Stimulated activated CD4-positive, alpha-beta T cell treated with anti-CD3 and anti-CD28 coated beads, Interleukin-15, amount 100 ng/mL, for 1 hour (primary cell): ENCODE measurements at places on chromosomes 3 and 15.

GRCh38 chr3:5073374-5074085 lies 48.6 kb upstream of the ARL8B start:
- DNase-seq, result no peak

- no peak for DNase-seq
Measured at GRCh38 chr15:73809728-73810501, 56.8 kb upstream of the INSYN1 start.

DNA sequence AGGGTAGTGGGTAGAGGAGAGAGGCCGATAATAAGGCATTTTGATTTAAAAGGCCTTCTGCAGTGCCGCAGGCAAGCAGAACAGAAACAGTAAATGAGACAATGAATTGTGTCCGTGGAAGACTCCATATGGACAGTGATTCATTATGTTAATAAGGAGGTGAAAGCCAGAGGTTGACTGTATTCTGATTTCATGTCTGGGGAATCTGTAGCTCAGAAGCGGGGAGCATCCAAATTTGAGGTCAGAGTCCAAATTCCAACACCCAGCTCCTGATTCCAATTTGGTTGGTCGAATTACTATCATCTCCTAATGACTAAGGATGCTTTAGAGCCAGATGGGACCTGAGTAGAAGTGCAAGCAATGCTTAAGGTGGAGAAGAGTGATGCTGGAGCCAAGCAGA lies 1.0 kb upstream of the TBC1D21 start:
- DNase-seq, result no peak

DNA sequence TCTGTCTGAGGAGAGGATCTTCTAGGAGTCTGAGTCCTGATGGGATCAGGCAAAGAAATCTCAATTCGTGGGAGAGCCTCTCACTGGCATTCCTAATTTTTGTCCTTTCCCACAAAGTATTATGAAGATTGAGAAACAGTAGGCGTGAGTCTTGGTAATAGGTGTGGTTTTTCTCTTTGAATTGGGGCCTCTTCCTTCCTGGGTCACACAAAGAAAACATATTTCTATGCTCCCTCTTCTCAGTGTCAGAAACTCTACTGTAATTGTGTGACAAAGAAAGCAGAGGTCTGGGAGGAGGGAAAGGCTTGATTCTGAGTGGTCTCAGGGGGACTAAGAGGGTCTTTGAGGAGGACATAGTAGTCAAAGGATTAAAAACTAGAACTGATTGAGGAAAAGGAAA lies 6.0 kb downstream of the GABRR3 start:
- no peak for DNase-seq

DNA sequence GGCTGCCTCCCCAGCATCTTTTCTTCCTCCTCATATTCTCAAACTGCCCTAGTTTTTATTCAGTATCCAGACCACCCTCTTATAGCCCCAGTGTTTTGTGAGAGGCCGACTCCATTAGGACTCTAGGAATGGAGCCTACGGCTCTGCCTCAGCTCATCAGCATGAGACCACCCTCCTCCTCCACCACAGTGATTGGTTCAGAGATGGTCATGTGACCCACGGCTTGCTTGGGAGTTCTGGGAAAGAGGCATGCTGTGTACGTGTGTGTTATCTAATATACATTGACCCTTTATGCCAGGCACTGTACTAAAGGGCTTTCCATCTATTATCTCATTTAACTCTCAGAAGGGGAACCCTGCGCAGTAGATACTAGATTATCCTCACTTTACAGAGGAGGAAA lies 17.8 kb upstream of the CMTM7 start:
- DNase-seq, result no peak
